ENCODE measurements at places on chromosomes 11 and 22. TPM values are rescaled to one million over a fixed set of nuclear protein-coding genes. Genes with fewer than 3 reads are reported as not detected.

The FZD4 gene
- 29.1 TPM for total RNA-seq

The MOGAT2 gene
- total RNA-seq: not detected

The CLDN5 gene
- total RNA-seq: 1.1 TPM

The FAT3 gene
- total RNA-seq: 6.2 TPM

The MRGPRG gene
- total RNA-seq: not detected

The RFPL3 gene
- total RNA-seq: not detected

The TUBA8 gene
- 0.62 TPM for total RNA-seq

The VSTM5 gene
- total RNA-seq: 0.62 TPM

The KRTAP5-10 gene
- total RNA-seq: not detected

The MPZL3 gene
- total RNA-seq: 1.8 TPM

The CPSF7 gene
- 16.6 TPM for total RNA-seq

The TRIM48 gene
- not detected for total RNA-seq

The TEX12 gene
- 0.11 TPM for total RNA-seq

The PYGM gene
- total RNA-seq: 0.33 TPM

The UPK3A gene
- not detected for total RNA-seq

The MS4A6E gene
- total RNA-seq: not detected

The PKDREJ gene
- total RNA-seq: not detected

The OR51A2 gene
- total RNA-seq: not detected

The ROM1 gene
- 2.9 TPM for total RNA-seq

The CHST1 gene
- total RNA-seq: 1.7 TPM

The TRIM29 gene
- 0.11 TPM for total RNA-seq

The C11orf65 gene
- 1.5 TPM for total RNA-seq

The LRRC4C gene
- under 0.01 TPM for total RNA-seq

The MMP8 gene
- total RNA-seq: 0.11 TPM

The KRTAP5-8 gene
- not detected for total RNA-seq

The FOLR1 gene
- total RNA-seq: 0.12 TPM

The FLRT1 gene
- 0.12 TPM for total RNA-seq

The MRGPRE gene
- not detected for total RNA-seq

The SLC5A4 gene
- 0.11 TPM for total RNA-seq

The OR52E8 gene
- total RNA-seq: not detected

The ACTN3 gene
- under 0.01 TPM for total RNA-seq
